ENCODE measurements at places on chromosomes 13 and 19. TPM values are rescaled to one million over a fixed set of nuclear protein-coding genes. Genes with fewer than 3 reads are reported as not detected.

DNA sequence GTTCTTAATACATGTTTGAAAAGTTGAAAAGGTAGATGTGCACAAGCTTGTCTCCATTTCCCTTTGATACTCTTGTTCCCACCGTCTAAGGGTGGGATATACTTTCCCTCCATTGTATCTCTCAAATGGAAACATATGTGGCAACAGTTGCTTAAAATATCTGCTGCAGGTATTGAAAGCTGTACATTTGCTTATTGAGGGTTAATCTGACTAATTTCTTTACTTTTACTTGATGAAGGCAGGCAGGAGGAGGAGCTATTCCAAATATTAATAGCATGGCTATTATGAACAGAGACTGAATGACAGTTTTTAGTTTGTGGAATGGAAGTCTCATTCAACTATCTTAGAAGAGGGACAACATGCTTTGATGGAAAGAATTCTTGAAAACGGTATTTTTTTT is 103.8 kb downstream of the SLC10A2 start:
- no peak for DNase-seq

DNA sequence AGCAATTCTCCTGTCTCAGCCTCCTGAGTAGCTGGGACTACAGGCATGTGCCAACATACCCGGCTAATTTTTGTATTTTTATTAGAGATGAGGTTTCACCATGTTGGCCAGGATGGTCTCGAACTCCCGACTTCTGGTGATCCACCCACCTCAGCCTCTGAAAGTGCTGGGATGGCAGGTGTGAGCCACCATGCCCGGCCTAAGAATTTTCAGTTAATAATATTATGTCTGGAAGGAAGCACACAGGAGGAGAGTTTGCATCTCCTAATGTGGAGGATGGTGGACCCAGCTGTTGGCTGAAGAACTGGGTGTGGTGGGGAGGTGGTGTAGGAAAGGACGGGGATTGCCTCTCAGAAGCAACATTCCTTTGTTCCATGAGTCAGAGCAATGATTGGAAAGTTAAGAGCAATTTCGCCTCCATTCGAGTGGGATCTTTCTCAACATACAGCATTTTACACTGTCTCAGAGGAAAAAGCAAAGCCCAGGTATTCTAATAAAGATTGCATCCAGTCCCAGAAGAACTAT is 11.9 kb downstream of the PDCD2L start:
- no peak for DNase-seq

Gene TMEM255B
- total RNA-seq: 8.2 TPM

Gene ZNF808
- total RNA-seq: 56.0 TPM

- no peak for DNase-seq
These were observed 71.4 kb downstream of the MIPEP start for GRCh38 chr13:23817830-23818229.

GRCh38 chr13:43720780-43721397 is 65.9 kb downstream of the ENOX1 start:
- DNase-seq: no peak
